ENCODE measurements at places on chromosomes 2 and 18.

GRCh38 chr2:241391892-241392665, 36.0 kb downstream of the FARP2 start:
- peak; percentile 10 for DNase-seq

GRCh38 chr2:95273566-95274290, 521 bp upstream of the PROM2 start:
- no peak for DNase-seq

DNA sequence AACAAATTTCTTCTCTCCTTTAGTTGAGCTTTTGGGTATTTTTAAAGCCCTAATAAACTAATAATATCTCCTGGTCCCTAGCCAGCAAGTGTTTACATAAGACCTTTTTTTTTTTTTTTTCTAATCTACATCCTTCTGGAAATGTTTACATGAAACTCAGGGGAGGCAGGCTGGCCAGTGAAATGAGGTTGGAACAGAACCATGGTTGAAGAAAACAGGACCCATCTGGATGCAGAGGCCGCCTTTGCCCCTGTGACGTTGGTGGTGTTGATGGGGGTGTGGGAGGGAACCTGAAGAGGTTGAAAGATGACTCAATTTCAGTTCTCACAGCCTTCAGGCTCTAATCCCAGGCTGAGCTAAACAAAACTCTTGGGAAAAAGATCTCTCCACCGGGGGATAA, 118.5 kb downstream of the NRP2 start:
- no peak for DNase-seq

DNA sequence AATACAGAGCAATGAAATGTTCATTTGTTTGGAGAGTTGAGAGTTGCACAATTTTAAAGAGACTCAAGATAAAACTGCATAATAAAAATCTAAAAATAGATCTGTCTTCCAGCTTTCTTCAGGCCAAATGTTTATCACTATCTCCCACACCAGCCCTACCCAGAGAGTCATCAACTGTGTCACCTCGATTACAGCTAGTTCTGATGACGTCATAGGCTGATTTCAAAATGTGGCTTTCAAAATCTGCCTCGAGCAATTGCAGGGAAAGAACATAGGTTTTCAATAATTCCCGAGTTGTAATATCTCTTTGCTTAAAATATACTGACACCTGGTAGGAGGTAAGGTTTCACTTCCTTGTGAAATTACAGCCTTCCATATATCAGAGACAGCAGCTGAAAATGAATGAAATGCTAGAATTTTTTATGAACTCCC, 677.6 kb upstream of the ID2 start:
- DNase-seq: no peak

DNA sequence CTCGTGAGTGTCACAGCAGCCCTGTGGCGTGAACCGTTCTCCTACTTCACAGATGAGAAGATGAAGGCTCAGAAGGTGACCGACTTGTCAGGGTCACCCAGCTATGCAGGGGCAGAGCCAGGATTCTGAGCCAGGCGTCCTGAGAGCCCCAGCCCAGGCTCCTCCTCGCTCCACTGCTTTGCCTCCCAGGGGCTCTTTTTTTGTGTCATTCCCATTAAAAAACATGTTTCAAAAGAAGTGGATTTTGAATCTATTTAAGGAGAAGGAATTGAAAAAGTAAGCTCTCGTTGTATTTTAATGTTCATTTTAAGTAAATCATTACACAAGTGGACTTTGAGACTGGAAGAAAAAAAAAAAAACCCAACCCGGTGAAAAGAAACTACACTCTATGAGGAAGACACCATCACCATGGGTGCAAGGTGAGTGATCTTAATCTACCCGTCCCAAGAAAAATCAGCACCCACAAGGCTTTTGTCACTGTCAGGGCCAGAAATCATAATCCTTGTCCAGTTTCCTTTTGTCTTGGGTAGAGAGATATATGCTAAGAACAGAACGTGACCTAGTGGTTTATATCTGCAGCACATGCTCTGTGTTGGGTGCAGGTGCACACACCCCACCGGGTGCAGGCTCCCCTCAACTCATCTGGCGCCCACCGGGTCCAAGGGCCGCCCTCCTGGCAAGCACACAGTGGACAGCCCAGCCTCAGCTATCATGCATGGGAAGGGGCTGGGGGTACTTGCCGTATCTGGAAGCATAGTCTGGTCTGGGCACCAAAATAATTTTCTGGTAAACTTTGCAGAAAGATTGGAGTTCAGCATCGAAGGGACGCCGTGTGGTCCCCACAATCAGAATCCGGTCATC, 73.5 kb upstream of the ASB18 start:
- no peak for DNase-seq

- no peak for DNase-seq
These were observed 483.0 kb upstream of the FSIP2 start for GRCh38 chr2:185255566-185255965.

DNA sequence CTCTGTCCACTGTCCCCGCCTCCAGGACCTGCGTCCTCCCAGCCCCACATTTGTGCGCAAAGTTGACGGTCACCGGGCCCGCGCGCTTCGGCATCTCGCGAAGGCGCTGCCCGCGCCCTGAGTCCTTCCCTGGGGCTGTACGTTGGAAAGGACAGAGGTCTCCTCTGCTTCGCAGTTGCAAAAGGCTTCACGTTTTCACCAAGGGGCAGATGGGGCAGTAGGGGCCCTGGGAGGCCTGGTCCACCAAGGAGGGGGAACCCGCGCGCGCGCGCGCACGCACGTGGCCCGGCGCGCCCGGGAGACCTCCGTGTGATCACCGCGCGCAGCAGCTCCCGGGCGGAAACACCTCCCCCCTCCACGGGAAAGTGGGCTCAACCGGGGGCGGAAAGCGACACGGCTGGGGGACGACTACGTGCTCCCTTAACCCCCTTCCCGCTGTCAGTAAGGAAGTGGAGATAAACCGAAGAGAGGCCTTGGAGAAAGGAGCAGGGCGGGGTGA, 21.9 kb downstream of the TEX44 start:
- DNase-seq: no peak

DNA sequence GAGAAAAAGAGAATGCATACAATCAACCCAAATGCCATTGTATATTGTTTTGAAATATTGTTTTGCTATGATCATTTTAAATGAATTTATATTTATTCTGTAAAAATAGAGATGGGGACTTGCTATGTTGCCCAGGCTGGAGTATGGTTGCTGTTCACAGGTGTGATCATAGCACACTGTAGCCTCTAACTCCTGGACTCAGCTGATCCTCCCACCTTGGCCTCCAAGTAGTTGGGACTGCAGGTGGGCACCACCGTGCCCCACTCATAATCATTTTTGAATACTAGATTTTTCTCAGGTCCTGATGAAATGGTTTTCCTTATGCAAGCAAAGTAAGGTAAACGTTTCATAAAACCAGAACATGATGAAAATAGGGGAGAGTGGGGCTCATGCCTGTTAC, 46.3 kb downstream of the TMEM17 start:
- no peak for DNase-seq

GRCh38 chr2:135456431-135456830, 74.6 kb downstream of the ZRANB3 start:
- no peak for DNase-seq

GRCh38 chr2:125085904-125086303, 1060.8 kb downstream of the CNTNAP5 start:
- DNase-seq: no peak

DNA sequence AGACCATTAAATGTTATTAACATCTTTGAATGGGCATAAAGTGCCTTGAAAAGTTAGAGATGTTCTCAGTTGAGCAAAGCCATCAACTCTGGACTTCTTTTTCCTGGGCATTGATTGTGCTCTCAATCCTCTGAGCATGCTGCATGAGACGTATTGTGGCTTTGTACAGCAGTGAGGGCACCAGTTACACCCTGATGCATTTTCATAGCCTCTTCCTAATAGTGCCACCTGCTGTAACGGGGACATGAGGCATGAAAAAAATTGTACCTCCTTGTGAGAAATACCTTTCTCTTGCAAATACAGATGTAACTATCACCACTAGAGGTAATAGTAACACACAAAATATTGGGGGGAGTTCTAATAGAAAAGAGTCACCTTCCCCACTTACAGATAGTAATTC, 697.5 kb downstream of the TMEM182 start:
- DNase-seq: peak; percentile 17

GRCh38 chr18:74795751-74796150, 198.1 kb downstream of the ZNF407 start:
- DNase-seq: no peak

- DNase-seq: no peak
These were observed 755.7 kb upstream of the CELF4 start for GRCh38 chr18:38321262-38321661.

GRCh38 chr18:46704816-46705215, 47.8 kb upstream of the LOXHD1 start:
- DNase-seq: no peak

DNA sequence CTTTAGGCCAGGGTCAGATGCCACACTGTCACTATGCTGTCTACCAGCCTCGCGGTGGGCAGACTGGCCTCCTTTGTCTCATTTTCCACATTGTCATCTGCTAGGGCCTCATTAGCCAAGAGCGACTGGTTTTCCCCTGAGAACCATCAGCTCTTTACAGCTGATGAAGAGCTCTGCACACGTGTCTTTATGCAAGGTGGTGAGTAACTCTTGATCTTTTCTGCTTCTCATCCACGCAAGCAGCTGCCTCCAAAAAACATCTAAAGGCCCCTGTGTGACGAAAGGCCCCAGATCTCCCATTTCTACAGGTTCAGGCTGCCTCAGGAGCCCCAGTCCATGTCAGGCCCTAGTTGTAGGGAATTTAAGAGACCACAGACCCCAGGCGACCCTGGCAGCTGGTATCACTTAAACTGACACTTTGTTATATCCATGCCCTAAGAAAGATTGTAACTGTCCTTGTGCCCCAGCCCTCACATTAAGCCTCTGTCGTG, 52.9 kb downstream of the DPYSL5 start:
- DNase-seq: no peak

GRCh38 chr2:120150040-120150482, 73.1 kb downstream of the TMEM185B start:
- no peak for DNase-seq

- DNase-seq: no peak
These were observed 408.0 kb downstream of the TMEM182 start for GRCh38 chr2:103169861-103170260.

GRCh38 chr2:3451169-3451568, 68.2 kb downstream of the ADI1 start:
- DNase-seq: no peak

GRCh38 chr18:32072321-32072720, 19.4 kb upstream of the RNF138 start:
- DNase-seq: peak; percentile 30

DNA sequence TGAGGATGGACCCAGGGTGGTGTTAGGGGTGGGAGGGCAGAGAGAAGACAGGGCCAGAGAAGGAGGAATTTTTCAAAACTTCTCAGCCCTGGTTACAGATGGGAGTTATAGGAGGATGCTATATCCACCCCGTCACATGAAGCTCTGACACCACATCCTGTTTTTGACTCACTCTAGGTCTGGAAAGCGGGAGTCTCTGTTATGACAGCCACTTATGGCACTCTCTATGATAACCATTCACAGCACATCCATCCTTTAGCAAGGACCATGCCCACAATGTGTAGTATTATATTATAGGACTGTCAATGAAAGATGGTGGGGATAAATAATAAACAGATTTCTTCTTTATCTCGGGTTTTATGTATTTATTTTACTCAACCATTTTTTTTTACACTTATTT, 461.2 kb downstream of the CDH2 start:
- DNase-seq: no peak

- no peak for DNase-seq
These were observed 18.6 kb downstream of the MBOAT2 start for GRCh38 chr2:8984855-8985254.

- DNase-seq: no peak
These were observed 312.9 kb downstream of the PRKCE start for GRCh38 chr2:45964223-45964841.

DNA sequence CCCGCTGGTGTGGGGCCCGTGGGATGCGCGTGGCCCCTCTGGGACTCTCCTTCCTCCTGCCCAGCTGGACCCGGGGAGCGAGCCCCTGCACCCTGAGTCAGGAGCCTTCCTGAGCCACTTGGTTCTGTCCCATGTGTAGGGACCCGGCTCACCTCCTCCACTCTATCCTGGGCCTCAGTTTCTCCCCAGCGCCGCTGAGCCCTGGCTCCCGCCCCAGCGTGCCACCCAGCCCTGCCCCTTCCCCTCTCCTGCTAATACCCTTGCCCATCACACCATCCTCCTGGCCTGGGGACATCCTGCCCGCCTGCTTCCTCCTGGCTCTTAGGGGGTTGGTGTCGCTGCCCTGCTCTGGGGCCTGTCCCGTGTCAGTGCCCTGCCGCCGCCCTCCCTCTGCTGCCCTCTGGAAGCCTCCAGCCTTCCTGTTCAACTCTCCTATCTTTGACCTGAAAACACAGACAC, 24.8 kb downstream of the GPC1 start:
- no peak for DNase-seq

- DNase-seq: no peak
These were observed 418.2 kb upstream of the ZEB2 start for GRCh38 chr2:144937910-144938709.

DNA sequence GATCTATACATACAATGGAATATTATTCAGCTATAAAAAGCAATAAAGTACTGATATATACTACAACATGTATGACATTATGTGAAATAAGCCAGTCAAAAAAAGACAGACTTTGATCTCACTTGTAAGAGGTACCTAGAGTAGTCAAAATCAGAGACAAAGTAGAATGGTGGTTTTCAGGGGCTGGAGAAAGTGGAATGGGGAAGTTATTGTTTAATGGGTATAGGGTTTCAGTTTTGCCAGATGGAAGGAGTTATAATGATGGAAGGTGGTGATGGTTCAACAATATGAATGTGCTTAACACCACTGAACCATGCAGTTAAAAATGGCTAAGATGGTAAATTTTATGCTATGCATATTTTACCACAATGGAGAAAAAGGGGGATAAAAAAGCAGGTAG, 6.3 kb downstream of the COBLL1 start:
- no peak for DNase-seq

- DNase-seq: no peak
These were observed 182.9 kb downstream of the PRKCE start for GRCh38 chr2:45834372-45834771.

DNA sequence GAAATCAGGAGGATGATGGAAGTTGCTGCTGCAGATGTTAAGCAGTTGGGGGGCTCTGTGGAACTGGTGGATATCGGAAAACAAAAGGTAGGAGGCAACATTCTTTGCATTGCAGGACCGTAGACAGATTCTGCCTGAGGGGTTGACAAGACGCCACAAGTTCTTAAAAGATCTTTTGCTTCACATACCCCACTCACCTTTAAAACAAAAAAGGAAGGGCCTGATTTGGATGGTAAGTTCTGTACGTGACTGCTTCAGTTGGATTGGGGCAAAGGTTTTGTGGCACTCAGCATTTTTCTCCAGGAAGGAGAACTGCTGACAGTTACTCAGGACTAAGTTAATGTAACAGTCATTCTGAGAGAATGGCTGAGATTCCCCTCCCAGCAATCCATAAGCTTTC, 5.2 kb downstream of the CNDP2 start:
- DNase-seq: no peak

Measured in T47D (cell line).